H7 (cell line): ENCODE measurements at places on chromosomes 11 and 22.
A peak's percentile ranks its signal among the peaks of the same experiment; 100 is the strongest.

GRCh38 chr11:92819830-92820229 lies 149.6 kb upstream of the MTNR1B start:
- no peak for DNase-seq

DNA sequence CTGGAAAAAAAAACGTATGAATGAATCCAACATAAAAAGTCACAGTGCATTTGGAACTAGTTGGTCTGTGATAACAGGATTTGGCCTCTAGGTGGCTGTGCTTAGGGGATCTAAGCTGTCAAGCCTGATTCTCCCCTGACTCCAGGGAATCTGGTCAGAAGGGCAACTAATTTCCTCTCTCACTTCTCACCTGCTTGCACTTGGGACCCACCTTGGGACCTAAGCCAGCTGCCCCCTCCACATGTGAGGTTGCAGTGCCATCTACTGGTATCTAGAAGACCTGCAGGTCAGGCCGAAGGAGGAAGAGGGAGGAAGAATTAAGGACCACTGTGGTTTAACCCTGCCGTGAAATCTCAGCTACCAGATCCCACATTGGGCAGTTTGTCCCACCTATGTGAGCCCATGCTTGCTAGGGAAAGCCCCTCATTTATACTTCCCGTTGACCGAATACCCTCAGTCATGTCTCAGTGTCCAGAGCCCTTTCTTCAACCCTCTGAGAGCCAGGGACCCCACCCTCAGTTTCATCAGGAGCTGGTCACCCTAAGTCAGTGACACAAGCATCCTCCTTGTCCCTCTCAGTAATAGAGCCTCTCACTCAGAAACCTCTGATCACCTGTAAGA lies 33.2 kb upstream of the CAVIN3 start:
- peak; percentile 86 for DNase-seq

- no peak for DNase-seq
Measured at GRCh38 chr22:42977569-42977968, 37.4 kb downstream of the PACSIN2 start.

GRCh38 chr11:66701432-66702240 lies 23.9 kb upstream of the RBM4B start:
- no peak for DNase-seq

DNA sequence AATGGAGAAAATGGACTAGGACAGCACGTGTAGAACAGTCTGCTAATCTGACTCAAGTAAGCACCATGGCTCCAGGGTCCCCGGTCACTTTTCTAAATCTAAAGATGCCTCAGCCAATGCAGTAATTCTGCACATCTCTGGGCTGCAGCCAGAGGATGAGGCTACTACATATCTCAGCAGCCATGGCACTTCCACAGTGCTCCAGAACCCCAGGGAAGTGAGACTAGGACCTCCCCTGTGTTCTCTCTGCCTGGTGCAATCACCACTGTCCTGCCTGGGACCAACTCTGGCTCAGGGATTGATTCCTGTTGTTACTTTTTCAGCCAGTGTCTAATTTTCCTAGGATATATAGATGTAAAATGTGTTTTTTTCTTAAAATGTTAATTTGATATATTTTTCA lies 129.4 kb upstream of the TOP3B start:
- DNase-seq = no peak

GRCh38 chr22:17384612-17385330 lies 15.5 kb downstream of the CECR2 start:
- no peak for DNase-seq

- no peak for DNase-seq
Measured at GRCh38 chr22:29816539-29816938, 21.5 kb downstream of the ASCC2 start.

DNA sequence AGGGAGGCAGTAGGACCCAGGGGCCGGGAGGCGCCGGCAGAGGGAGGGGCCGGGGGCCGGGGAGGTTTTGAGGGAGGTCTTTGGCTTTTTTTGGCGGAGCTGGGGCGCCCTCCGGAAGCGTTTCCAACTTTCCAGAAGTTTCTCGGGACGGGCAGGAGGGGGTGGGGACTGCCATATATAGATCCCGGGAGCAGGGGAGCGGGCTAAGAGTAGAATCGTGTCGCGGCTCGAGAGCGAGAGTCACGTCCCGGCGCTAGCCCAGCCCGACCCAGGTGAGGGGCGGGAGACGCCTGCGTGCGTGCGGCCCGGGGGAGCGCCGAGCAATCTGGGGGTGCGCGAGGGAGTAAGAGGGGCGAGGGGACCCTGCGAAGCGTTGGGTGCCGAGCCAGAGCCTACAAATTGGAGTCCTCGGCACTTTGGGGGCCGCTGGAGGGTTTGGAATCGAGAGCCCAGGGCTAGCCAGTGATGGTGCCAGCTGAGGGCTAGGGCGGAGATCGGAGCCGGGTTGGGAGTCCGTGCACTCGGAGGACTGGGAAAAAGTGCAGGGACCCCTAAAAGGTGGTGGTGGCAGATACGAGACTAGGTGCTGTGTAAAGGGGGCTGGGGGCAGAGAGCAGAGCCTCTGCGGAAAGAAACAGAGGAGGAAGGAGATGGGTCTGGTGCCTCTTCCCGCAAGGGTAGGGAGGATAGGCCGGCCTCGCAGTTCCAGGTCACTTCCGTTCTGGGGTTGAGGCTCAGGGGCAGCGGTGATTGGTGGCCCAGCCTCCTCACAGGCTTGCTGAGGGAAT lies at the start of gene SERPINH1:
SERPINH1 (plus strand) TSS at position 206 of the 788 bp plus-strand sequence. CDS start 4,097 bp downstream, outside the sequence.
- DNase-seq = peak; percentile 90

GRCh38 chr11:40974186-40974795 lies 485.2 kb downstream of the LRRC4C start:
- no peak for DNase-seq

- DNase-seq = peak; percentile 58
Measured at GRCh38 chr11:1935156-1936071, 11.7 kb upstream of the MRPL23 start.

DNA sequence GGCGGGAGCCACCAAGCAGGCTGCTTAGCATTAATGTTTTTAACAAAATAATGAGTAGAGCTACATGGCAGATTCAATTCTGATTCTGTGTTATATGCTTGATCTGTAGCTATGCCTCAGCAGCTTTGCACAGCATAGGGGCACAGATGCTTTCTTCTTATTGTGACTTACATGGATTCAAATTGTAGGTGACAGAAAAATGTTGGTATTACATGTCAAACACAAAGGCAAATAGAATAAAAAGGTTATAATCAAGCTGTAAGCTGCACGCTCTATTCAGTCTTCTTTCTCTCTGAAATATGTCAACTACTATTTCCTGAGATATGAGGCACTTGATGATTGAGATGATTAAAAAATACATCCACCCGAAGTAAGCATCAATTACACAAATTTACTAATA lies 1573.8 kb downstream of the FAM181B start:
- DNase-seq = no peak

- no peak for DNase-seq
Measured at GRCh38 chr11:75147875-75148263, 3.0 kb upstream of the SLCO2B1 start.

GRCh38 chr22:43553451-43554258 lies 141.8 kb downstream of the MPPED1 start:
- no peak for DNase-seq

GRCh38 chr11:17810041-17810440 lies 75.5 kb downstream of the KCNC1 start:
- no peak for DNase-seq

DNA sequence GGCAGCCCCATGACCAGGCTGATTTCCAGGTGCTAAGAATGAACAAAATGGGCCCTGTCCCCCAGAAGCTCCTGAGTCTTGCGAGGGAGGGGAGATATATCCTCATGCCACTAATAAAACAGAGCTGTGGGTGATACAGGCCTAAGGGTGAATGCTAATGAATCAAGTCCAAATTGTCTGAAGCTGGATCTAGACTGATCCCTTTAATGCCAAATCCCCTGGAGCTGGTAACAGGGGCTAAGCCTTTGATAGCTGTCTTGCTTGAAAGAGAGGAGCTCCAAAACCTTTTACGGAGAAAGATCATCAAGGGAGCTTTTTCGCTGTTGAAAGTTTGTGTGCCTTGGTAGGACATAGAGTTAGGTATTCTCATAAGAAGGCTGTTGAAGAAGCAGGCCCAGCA lies 79.7 kb downstream of the PPFIBP2 start:
- DNase-seq = no peak

DNA sequence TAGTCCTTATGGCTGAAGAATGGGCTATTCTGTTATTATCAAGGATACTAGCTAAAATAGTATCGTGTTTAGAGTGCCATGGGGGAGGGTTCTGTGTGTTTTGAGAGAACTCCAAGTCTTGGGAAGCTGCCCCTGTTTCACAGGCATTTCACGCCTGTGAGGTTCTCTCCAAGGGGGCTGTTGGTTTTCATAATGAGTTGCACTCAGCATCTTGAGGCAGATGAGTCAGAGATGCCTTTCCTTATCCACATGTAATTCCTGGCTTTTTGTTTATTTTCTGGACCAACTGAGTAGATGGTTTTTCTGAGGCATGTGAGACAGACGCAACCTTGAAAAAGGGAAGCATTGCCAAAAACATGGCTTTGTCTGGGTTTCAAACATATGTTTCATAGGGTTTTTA lies 203.7 kb downstream of the ARHGAP42 start:
- no peak for DNase-seq

- DNase-seq = no peak
Measured at GRCh38 chr11:70476669-70477068, 78.3 kb downstream of the CTTN start.

DNA sequence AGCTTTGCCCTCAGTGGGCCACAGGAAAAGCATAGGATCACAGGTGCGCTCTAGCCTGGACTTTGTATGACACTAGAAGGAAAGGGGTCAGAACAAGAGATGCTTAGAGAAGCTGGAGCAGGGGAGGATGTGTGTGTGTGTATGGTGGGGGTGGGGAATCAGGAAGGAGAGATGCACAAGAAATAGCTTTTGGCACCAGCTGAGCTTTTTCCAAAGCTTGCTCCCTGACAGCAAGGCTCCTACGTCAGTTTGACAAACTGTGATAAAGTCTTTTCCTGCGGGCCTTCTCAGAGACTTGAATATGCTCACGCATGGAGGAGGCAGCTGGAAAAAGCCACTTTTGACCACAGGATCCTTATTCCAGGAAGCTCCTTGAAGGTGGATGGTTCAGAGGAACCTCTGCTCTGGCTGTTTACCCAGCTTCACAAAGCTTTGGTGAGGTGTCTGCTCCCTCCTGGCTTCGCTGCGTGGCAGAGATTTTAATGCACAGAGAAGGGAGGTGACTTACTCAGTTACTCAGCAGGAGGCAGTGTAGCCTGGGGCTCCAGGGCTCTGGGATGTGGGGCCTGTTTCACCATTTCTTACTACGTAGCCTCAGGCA lies 3.9 kb downstream of the CDC42EP1 start:
- no peak for DNase-seq

- no peak for DNase-seq
Measured at GRCh38 chr11:65821107-65821506, 12.7 kb upstream of the SNX32 start.

GRCh38 chr11:94402355-94402754 lies 1.1 kb upstream of the GPR83 start:
- DNase-seq = no peak

- no peak for DNase-seq
Measured at GRCh38 chr22:17700778-17701177, 62.2 kb downstream of the BCL2L13 start.

DNA sequence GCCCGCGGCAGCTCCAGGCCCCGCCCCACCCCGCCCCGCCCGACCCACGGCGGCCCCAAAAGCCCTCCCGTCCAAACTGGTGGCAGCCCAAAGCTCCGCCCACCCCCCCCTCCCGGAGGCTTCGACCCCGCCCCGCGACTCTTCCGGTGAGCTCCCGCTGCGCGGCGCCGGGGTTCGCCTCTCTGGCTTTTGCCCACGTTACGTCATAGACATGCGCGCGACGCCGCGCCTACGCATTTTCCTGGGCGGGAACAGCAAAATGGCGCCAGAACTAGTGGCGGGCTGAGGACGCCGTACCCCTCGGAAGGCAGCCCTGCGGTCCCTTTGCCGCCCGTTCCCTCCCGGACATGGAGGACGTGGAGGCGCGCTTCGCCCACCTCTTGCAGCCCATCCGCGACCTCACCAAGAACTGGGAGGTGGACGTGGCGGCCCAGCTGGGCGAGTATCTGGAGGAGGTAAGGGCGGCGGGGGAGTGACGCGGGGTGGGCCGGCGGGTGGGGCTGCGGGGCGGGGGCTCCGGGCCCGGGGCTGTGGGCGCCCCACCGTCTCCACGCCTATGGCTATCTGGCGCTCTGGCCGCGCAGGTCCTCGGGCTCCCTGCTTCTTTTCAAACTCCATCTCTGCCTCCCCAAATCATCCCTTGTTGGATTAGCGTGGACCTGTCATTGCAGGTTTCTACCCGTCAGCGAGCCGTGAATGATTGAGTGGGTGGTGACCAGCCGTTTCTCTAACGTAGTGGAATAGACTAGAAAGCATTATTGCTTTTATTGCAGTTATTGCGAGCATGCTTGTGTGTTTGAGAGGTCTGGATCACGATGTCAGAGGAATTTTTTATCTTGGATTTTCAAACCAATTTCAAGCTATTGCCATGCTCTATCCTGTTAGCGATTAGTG lies at the start of gene NCAPH2:
NCAPH2 (plus strand) TSS at position 234 of the 894 bp plus-strand sequence; CDS start at position 348, 114 bp downstream.
- DNase-seq = peak; percentile 94

GRCh38 chr11:31757260-31757835 lies 53.8 kb downstream of the PAX6 start:
- no peak for DNase-seq

DNA sequence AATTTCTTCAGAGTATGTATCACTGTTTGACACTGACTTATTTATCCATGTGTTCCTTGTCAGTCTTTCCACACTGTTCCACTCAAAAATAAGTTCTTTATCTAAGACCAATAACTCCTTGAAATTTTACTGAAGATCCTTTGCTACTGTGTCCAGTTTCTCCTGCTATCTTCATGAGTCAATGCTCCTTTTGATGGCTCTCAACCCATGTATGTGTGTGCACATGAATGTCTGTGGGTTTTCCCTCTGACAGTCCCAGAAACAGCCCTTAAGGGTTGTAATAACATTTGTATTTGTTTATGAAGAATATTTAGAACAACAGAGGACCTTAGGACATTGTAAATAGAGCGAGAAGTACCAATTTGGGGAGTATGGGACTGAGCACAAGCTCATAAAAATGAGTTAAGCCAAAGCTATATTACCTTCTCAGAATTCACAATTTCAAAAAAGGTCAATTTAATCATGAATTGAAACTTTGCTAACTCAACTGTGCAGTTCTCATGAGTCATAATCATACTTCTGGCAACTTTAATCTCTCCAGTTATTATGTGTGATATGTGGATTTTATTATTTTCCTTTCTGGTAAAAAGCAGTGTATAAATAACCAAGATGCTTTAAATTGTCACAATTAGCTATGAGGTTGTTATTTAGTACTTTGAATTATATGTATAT lies 533.6 kb downstream of the CNTN5 start:
- DNase-seq = no peak

- no peak for DNase-seq
Measured at GRCh38 chr11:60175860-60176275, 7.0 kb downstream of the MS4A6A start.

DNA sequence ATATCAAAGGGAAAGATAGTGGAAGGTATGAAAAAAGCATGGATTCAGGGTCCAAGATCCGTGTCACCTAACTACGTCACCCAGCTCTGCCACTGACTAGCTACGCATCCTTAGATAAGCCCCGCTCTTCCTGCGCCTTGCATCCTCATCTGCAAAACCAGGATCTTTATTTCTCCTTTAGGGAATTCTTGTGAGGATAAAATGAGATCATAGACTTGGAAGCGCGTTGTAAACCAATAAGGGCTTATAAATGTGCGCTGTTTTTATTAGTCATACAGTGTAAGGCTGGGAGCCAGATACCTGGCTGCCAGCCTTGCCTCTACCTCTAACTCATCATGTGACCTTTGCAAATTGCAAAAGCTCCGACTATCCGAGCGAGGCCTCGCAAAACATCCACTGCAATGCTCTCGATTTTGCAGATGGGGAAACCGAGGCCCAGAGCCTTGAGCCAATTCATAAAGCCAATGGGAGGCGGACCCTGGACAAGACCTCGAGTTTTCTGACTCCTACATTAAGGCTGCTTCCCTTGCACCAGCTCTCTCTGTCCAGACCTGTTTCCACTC lies 753 bp downstream of the PRPF19 start:
- no peak for DNase-seq
